NCI-H524 (cell line): ENCODE measurements at places on chromosomes 1 and 21.

DNA sequence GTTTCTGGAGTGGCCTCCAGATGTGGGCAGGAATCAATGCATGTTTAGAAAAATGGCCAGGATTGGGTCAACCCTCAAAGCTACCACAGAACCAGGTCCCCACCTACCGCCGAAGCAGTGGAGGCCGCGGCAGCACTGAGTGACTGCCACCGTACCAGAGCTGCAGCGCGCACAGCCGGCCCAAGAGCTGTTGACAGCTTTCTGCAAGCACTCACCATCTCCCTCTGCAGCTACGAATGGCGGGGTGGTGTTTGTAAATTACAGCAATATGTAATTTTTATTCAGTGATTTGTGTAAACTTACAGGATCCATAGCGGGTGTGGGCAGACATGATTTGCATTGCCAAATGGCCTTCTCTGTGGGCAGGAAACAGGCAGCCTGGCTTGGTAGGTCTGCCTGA, 96.4 kb downstream of the CAMK2N1 start:
- no peak for DNase-seq

- DNase-seq = no peak
These were observed 7.1 kb upstream of the ANKRD65 start for GRCh38 chr1:1428174-1428573.

- DNase-seq = no peak
These were observed 77.8 kb downstream of the PBX1 start for GRCh38 chr1:164636757-164637156.

DNA sequence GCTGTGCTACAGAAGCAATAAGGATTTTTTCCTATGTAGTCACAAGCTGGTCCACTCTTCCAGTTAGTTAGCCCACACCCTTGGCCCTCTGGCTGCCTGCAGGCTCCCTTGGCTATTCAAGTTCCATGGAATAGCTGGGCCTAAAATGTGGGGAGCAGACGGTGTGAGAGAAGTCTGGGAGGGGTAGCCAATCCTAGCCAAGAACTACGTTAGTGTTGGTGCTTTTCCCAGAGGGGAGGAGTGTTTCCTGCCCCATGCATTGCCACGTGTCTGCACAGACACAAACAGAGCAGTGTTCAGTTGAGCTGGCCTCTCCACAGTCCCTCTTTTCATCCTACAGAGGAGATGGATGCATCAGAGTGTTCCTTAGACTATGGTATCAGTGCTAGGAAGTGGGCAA, 59.0 kb upstream of the IPO9 start:
- no peak for DNase-seq

DNA sequence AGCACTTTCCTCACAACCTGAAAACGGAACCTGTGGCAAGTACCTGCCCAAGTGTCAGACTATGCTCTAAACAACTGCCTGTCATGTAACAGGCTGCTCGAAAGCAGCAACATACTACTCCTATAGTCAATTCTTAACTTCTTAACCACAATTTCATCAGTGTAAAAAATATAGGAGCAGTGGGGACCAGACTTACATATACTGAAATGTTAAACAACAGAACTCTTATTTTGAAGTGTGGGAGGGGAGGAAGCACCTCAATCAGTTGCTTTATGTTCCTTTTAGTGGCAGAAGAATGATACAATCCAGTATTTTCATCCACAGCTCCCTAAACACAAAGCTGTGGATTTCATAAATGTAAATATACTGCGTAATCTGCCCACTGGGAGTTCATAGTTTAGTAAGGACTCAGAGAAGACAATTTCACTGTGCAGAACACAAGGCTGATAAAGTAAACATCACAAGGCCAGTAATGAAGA, 44.2 kb downstream of the WLS start:
- no peak for DNase-seq

GRCh38 chr1:116107371-116107770, 3.8 kb upstream of the MAB21L3 start:
- DNase-seq = no peak

DNA sequence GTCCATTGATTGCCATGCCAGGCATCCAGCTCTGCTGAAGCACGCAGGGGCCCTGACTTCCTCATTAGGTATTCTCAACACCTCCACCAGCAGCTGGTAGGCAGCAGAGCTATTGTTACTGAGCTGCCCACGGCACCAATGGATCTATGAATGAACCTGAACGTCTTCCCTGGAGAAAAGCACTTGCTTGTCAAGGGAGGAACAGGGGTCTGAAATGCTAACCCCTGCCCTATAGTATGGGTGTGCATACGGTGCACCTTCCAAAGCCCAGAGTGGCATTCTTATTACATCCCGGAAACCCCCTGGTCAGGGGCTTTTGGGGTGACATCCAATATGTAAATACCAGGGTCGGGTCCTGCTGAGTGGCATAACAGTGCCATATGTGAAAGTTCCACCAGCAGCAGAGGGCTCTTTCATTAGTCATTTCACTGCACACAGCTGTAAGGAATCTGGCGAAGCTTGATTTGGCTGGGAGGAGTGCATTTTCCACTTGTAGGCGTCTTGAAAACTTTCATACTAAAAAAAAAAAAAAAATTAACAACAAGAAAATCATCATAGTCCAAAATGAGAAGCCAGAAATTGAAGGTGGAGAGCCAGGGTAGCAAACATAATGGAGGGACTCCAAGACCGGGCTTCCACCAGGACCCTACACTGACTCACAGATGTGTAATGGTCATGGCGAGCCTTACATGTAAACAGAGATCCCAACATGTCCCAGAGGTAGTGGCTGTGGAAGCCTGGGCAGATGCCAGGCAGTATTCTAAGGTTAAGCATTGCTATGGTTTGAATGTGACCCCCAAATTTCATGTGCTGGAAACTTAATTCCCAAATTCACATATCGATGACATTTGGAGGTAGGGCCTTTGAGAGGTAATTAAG, 58.8 kb upstream of the PRDX6 start:
- DNase-seq = no peak

- no peak for DNase-seq
These were observed 27.3 kb downstream of the COG2 start for GRCh38 chr1:230669543-230669942.

GRCh38 chr1:189693140-189693539, 784.5 kb downstream of the BRINP3 start:
- no peak for DNase-seq

DNA sequence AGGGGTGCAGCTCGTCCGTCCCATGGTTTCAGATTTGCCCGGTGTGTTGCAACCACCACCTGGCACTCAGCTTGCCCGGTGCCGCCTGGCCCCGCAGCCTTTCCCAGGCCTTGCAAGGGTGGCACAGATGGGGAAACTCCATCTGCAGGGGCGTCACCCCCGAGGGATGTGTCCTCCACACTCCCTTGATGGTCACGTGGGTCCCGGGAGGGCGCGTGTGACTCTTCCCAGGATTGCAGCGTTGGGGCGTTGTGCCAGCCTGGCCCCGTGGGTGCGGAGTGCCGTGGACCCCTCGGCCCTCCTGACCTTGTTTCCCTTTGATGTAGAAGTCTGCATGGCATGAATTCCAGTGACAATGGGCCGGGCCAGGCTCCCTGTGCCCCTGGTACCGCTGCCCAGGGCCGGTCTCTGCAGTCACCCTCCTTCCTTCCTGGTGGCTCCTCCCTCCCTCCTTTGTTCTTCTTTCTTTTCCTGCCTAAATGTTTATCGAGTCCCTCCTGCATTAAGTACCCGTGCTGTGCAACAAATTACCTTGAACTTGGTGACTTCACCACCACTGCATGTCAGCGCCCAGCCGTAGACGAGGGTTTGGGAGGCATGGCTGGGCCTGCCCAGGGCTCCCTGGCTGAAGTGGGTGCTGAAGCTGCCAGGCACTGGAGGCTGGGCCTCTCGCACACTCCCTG, 22.9 kb downstream of the RRP1 start:
- peak; percentile 82 for DNase-seq
